A549 (cell line): ENCODE measurements at places on chromosomes 12 and 14. TPM values are rescaled to one million over a fixed set of nuclear protein-coding genes. Genes with fewer than 3 reads are reported as not detected.

DNA sequence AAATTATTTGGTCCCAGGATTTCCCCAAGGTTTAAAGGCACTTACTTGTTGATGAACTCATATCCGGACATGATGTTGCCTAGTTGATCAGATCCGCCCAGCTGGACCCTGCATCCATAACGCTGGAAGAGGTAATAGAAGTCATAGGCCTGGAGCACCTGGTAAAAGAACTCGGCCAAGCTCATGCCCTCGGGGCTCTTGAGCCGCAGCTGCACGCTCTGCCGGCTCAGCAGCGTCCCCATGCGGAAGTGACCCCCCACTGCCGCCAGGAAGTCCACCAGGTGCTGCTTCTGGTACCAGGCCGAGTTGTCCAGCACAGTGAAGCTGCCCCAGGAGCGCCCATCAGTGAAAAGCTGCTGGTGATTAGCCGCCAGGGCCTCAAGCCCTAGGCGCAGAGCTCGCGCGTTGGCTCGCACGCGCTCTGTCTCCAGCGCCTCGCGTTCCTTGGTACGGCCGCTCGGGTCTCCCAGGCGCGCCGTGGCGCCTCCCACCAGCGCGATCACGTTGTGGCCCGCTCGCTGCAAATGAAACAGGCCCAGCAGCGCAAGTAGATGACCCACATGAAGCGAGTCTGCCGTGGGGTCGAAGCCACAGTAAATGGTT is 545 bp downstream of the YARS2 start:
- DNase-seq, result peak; percentile 90

The EML5 gene
- 0.44 to 0.86 TPM (median 0.54 TPM) in 3 replicates for polyA plus RNA-seq

The KLHDC1 gene
- 0.42 to 1.2 TPM (median 1.1 TPM) in 3 replicates for polyA plus RNA-seq

The FNTB gene
- polyA plus RNA-seq, result 31.2 to 41.9 TPM (median 37.3 TPM) in 3 replicates

DNA sequence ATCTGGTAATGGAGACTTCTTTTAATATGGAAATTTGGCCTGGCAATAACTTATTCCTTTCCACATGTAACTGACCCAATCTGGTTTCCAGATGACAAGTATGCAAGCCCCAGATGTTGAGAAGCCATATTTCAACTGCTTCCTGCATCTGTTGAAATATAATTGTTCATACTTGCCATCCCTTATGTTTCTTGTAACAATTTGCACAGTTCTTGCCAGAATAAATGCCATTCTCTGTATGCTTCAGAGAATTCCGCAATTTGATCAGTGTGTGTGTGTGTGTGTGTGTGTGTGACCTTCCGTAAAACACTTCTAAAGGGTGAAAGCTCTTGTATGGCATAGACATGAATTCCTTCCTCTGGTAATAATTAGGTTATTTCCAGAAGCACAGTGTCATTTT is 1.8 kb upstream of the CLEC2A start:
- DNase-seq, result no peak

The VRTN gene
- not detected in 3 replicates for polyA plus RNA-seq

The ADAMTS20 gene
- polyA plus RNA-seq, result not detected in 3 replicates
